ENCODE measurements at places on chromosomes 6 and 20.

- no peak for DNase-seq
These were observed 117.0 kb downstream of the BMP5 start for GRCh38 chr6:55758156-55758937.

DNA sequence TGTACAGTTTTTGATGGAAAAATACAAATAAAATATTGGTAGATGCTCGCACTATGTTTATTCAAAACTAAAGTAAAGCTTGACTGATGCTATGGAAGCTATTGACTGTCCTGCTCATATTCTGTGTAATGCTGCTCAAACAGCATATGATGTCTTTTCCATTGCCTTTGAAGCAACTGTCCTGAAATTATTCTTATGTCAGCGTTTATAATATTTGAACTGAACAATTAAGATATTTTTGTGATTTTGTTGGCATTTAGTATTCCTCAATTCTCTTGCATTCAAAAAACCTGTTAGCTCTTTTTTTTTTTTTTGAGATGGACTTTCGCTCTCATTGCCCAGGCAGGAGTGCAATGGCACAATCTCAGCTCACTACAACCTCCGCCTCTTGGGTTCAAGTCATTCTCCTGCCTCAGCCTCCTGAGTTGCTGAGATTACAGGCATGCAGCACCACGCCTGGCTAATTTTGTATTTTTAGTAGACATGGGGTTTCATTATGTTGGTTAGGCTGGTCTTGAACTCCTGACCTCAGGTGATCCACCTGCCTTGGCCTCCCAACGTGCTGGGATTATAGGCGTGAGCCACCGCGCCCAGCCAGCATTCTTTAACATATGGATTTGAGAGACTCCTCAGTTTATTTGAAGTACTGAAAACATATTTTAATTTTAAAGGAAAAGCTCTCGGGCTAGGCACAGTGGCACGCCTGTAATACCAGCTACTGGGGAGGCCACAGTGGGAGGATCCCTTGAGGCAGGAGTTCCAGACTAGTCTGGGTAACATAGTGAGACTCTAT, 5.3 kb upstream of the DNAAF9 start:
- no peak for DNase-seq

DNA sequence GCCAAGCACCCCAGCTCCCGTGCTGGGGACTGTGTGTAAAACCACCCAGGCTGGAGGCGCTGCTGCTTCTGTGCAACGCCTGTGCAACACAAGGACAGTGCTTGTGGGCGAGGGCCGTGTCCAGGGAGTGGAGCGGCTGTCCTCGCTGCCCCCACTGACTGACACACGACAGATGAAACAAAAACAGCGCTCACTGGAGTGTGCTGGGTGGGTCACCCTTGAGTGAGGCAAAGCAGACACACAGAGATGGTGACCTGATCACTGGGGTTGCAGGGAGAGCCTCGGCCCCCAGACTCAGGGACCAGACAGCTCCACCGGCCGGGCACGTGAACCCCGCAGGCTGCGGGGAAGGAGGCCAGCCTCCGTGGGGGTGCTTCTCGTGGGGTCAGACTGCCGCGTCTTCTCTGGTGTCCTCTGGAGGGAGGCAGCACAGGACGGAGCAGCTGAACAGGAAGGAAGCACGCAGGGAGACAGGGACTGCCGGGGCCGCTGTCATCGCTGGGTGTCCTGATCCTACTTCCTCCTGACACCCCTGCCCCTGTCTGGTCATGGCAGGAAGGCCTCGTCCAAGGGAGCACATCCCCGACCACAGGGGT, 75.9 kb upstream of the CST7 start:
- no peak for DNase-seq

GRCh38 chr6:36774331-36774730, 64.9 kb downstream of the CPNE5 start:
- DNase-seq: no peak

GRCh38 chr6:109323241-109323640, 59.0 kb downstream of the CD164 start:
- no peak for DNase-seq

All from effector CD8-positive, alpha-beta T cell (primary cell).